Activated CD8-positive, alpha-beta T cell treated with anti-CD3 and anti-CD28 coated beads, Interleukin-2, amount 10 ng/mL, durations not matched to agents 7 days and 5 days (primary cell): ENCODE measurements at places on chromosomes 12 and 14. TPM values are rescaled to one million over a fixed set of nuclear protein-coding genes. Genes with fewer than 3 reads are reported as not detected.
A peak's percentile ranks its signal among the peaks of the same experiment; 100 is the strongest.

DNA sequence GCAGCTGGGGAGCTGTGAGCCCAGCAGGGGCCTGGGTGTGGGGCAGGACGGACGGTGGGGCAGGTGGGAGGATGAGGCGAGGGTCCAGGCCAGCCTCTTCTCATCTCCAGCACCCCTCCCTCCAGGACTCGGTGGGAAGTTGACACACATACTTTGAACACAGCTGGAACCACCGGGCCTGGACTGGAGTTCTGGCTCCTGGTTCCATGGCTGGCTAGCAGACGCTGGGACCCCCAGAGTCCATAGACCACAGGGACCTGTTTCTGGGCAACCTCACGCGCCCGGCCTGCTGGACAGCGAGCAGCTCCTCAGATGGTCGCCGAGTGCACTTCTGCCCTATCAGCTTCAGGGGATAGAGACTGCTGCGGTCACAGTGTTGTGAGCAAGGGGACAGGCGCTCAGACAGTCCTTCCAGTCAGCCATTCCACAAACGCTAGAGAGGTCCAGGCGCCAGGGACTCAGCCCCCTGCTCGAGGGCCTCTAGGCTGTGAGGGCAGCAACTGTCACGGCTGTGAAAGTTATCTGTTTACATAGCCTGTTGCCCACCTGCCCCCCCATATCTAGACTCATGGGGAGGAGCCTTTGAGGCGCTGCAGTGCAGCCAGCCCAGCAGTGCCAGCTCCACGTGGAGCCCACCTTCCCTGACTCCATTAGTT, 25.2 kb downstream of the TCHP start:
- DNase-seq = no peak

DNA sequence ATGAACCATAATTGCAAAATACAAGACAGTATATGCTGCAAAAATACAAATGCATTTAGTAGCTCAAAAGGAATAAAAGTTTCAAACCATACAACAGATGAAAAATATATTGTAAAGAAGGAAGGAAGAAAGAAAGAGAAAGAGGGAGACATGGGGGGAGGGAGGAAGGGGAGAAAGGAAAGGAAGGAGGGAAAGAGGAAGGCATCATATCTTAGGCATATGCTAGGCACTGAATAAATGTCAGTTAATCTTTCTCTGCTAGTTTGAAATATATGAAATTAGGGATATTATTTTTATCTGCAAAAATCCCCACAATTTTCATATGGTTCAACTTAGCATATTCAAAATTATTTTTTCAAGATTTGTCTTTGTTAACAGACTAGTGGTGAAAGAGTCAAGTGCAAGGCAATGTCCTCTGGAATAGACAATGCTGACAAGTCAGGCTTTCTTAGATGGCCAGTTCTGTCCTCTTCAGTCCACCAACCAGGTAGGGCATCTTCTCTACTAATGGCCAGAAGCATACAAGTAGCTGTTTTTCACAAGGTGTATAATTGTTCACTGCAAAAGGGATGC, 506.4 kb downstream of the PRKD1 start:
- DNase-seq = no peak

DNA sequence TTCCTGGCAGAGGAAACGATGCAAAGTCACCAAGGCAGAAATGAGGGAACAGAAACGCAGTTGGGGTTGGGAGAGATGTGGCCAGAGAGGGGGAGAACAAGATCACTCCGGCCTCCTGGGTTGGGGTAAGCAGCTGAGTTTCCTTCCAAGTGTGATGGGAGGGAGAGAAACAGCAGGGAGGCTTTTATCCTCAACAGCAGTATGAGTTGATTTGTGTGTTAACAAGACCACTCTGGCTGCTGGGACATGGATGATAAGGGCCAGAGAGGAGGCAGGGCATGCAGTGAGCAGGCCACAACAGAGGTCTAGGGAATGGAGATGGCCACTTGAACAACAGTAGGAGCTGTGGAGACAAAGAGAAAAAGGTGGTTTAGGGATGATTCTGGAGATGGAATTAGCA, 66.8 kb downstream of the GLRX5 start:
- DNase-seq = no peak

- DNase-seq = no peak
Observed at GRCh38 chr14:33692762-33693161, 258.1 kb downstream of the EGLN3 start.

IFI27 gene
- 116 TPM for total RNA-seq

DNA sequence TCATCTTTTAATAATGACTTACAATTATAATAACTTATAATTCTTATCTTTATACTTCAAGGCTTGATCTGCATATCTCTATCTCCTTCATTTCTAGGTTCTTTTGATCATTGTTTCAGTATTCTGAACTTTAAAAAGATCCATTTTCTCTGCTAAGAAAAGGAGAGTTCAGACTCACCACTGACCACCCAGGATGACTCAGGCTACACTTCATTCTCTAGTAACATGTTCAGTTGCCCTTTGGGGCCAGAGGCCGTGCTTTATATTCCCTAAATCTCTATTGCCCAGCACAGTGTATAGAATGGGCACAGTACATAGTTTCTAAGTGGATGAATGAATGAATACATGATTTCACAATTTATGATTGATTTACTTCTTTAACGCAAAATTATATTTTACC, 268.7 kb downstream of the AKAP6 start:
- DNase-seq = no peak

DNA sequence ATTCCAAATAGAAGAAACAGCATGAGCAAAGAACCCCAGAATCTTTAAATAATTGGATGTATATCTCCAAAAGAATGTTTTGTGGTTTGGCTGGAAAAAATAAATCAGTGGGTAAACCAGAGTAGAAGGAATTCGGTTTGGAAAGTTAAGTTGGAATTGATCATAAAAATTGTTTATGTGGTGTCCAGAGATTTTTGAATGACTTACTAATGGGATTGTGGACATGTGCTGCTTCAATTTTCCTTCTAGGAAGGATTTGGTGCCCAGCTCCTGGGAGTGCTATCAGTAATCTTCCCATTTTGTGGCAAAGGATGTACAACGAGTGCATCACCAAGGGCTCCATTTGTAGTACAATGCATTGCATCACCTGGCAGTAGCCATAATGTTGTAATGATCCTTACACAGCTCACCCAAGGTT, 224.8 kb downstream of the SLC16A7 start:
- DNase-seq = no peak

DNA sequence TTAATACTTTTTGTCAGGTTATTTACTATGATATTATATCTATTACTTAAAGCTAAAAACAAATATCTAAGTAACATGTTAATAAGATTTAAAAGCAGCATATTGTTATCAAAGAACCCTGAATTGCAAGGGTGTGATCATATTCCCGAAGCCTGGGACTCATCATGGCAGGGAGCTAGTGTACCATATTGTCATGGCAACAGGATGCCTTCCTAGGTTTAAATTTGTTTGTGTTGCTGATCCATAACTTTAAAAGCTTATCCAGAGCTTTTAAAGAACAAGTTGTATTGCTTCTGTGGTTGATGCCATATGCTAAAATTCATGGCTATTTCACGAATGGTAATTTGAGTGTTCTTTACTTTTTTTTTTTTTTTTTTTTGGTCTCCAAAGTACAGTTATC, 500.5 kb downstream of the NAV3 start:
- no peak for DNase-seq

GRCh38 chr12:52942066-52942900, 6.6 kb upstream of the KRT18 start:
- no peak for DNase-seq

RAD51AP1 gene
- total RNA-seq = 44.6 TPM

GRCh38 chr12:49762468-49762847, 21.1 kb downstream of the TMBIM6 start:
- DNase-seq = peak; percentile 58

DNA sequence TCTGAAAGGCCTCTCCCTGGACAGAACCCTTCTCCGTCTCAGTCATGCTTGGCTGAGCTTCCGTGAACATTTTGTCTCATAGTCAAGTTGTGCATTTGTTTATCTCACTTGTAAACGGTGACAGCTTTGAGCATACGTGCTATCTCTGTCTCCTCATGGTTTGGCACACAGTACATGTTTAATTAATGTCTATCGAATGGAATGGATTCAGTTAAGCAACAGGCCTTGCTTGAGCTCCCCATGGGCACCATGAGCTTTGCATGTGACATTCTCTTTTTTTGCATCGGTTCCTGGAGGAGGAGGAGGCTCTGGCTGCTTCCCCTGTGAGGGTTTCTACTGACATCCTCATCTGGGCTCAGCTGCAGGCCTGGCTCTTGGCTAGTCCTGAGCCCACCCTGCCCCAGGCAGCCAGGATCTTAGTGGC, 80.0 kb downstream of the PRIMA1 start:
- peak; percentile 1 for DNase-seq

DLK1 gene
- total RNA-seq = not detected

DNA sequence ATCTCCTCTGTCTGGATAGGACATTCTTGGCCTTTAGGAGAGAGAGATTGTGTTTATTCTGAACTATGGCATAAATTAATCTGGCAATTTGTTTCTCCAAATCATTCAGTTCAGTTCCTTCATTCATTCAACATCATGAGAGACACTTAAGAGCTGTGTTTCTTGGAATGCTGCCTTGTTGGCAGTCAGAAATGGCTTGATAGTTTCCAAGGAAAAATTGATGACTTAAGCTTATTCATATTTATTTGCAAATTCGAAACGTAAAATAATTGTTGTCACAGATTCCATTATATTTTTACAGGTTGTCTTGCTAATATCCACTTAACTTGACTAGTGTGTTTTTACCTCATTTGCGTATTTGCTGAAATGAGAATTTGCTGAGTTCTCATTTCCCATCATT, 393.0 kb downstream of the C12orf75 start:
- DNase-seq = no peak

- DNase-seq = no peak
Observed at GRCh38 chr12:26252946-26253345, 57.6 kb downstream of the SSPN start.

DNA sequence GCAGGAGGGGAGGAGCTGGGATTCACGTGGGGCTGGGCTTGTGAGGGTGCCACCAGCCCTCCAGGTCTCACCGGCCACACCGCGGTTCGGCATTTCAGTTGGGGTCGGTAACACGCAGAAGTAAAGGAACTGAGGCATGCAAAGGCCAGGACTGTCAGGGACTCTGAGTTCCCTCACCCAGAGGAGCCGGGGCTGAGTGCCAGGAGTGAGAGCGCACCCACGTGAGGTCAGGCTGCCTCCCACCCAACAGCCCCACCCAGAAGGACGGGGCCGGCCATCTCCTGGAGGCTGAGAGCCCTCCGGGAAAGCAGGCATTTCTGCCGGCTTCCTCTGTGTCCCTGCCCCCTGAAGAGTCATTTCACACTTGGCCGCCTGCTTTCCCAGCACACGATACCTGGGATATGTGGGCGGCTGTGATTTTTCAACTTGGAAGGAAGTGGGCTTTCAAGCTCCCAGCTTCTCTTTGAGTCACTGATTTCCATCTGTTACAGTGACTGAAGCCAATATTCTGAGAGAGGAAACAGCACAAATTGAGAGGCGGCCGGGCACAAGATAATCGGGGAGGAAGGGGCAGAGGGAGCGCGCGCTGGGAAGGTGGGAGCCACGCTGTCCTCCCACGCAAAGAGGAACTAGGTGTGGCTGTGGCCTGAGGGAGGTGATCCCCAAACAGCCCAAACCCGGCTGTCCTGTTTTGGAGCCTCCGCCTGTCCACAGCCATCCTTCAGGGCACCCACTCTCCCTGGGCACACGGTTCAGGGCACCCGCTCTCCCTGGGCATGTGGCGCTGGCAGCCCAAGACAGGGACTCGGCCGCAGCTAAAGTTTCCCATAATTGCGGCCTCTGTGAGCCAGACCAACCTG, 19.0 kb downstream of the GALNT9 start:
- no peak for DNase-seq

GRCh38 chr14:79496701-79497100, 714.6 kb downstream of the DIO2 start:
- DNase-seq = no peak

DNA sequence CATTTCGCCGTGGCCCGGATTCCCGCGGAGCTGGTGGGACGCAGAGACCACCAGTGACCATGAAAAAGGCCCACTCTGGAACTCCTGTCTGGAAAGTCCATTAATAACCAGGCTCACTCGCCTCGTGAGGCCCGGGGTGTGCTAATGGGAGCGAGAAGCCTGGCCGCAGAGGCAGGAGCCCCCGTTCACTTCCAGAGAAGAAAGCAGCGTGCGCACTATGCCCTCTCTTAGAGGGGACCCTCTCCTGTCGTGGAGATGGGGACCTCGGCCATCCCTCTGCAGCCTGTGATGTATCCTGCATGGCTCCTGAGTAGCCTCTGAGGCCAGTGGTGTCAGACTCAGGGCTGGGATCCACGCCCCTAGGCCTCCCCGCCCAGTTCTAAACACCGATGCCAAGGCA, 134.1 kb upstream of the VRK1 start:
- DNase-seq = no peak

DNA sequence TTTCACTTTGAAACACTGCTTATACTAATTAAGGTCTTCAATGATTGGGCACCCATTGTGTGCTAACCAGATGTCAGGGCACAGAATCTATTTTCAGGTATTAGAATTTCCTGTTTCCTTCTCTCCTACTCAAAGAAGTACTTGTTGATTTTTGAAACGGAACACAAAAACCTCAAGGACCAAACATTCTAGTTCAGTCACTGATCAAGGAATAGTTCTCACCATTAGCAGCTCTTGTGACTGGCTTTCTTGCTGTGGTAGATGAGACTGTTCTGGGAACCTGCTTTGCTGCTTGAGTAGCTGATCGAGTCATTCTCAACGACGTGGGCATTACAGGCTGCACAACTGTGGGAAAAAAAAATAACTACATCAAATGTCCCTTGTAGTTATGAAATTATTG, 11.0 kb downstream of the DLGAP5 start:
- DNase-seq = no peak

C12orf50 gene
- 0.11 TPM for total RNA-seq

GRCh38 chr12:69348162-69348938, at the start of gene LYZ:
Gene LYZ, plus strand, starts transcription at chr12:69348381. Its CDS starts 28 bp downstream, at chr12:69348409.
- no peak for DNase-seq

DNA sequence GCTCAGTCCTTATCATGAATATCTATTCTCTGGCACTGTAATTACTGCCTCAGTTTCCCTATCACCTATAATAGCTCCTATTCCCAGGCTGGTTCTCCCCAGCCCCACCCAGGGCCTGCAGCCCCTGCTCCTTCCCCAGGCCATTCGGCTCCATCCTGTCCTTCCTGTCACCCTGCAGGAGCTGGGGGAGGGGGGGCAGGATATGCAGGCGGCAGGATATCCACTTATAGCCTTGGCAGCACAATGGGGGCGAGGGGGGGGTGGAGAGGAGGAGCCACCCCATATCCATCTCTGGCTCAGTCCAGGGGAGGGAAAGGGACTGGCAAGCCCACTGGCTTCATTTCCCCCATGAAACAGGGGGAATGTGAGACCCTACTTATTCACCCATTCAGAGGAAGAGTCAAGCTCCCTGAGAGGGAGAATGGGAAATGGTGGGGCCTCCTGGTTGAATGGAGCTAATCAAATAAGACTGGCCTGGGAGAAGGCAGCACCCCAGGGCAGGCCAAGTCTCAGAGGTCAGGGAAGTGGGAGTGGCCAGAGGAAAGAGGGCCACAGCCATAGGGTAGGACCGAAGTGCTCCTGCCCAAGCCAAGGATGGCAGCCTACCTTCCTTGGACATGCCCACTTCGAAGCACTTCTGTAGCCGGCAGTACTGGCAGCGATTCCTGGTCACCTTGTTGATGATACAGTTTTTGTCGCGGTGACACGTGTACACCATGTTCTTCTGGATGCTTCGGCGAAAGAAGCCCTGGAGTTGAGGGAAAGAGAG, 7.8 kb upstream of the ITGB7 start:
- DNase-seq = no peak

CCDC177 gene
- not detected for total RNA-seq

GRCh38 chr12:67524861-67525616, 123.5 kb upstream of the DYRK2 start:
- no peak for DNase-seq
